ENCODE measurements at places on chromosomes 4 and X.

GRCh38 chr4:24795666-24796381, 451 bp downstream of the SOD3 start:
- DNase-seq, result no peak

DNA sequence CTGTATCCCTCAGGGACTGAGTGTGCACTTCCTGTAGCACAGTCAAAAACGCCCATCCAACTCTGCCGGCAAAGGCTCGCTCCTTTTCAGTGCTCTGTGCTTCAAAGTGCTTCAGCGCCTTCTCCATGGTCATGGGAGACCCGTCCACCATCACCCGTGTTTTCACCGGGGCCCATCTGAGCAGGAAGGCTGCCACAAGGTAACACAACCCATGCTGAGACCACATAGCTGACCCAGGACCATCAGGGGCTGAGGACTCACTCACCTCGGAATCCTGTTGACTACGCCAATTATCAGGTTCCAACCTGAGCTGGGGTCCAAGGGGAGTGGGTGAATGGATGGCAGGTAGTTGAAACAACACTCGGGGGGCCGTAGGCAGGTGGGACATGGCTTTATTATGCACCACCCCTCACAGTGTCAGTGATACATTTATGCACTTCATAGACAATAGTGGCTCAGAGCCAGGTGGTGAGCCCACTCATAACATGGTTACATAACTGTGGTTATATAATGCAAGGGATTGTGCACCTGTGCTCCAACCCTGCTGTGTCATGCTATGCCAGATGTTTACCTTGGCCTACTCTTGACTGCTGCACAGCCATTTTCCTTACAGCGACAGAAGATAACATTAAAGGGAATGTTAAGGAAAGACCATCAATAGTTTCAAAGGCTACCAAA, 227.8 kb downstream of the ADGRL3 start:
- DNase-seq, result no peak

DNA sequence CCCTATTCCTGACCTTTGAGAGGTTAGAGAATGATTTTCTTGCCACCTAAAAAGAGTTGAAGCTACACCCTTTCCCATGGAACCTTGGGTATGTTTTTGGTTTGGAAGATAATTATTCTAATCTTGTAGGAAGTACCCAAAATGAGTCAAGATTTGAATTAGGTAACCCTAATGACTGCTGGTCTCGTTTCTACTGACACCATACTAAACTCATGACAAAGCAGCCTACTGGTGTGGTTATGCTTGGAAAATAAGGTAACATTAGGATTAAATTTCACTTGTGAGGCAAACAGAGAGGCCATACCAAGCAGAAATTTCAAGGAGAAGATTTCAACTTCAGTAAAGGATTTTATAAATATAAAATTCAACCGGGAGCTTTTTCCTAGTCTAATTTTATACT, 107.9 kb downstream of the FBXW7 start:
- DNase-seq, result no peak

- DNase-seq, result no peak
These were observed 34.3 kb downstream of the PAPSS1 start for GRCh38 chr4:107685740-107686139.

DNA sequence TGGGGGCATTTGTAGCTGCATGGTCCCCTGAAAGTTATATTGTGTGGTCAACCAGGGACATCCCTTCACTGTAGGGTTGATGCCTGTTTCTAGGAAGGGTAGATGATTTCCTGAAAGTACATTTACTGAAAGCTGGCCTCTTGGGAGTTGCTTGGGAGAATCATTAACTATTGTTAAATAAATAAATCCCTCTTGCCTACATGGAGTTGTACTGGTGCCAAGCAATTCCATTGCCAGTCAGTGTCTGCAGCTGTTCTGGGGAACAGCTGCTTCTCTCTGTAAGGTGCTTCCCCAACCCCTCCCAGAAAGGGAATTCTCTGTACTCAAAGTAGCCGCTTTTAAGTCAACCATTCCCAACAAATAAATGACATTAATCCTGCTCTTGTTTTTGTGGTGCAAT, 51.1 kb downstream of the C4orf51 start:
- no peak for DNase-seq

- DNase-seq, result no peak
These were observed 39.7 kb downstream of the CLDN2 start for GRCh38 chrX:106959901-106960300.

GRCh38 chrX:138708268-138708667, 3.2 kb downstream of the FGF13 start:
- no peak for DNase-seq

GRCh38 chr4:52751487-52751911, 274 bp upstream of the ERVMER34-1 start:
- no peak for DNase-seq

DNA sequence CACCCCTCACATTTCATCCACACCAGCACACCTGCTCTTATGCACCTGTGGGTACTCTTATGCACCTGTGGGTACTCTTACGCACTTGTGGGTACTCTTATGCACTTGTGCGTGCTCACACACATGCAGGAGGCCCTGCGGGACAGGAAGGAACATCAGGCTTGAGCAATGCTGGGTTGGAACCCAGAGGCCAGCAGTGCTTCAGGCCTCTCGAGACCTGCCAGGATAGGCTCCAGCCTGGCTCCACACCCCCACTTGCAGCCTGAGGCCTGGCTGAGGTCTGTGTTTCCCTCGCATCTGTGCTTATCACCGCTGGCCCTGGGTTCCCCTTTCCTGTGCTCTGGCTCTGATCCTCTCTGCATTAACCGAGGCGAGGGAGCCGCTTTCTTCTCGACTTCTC, 34.7 kb downstream of the SORCS2 start:
- no peak for DNase-seq

DNA sequence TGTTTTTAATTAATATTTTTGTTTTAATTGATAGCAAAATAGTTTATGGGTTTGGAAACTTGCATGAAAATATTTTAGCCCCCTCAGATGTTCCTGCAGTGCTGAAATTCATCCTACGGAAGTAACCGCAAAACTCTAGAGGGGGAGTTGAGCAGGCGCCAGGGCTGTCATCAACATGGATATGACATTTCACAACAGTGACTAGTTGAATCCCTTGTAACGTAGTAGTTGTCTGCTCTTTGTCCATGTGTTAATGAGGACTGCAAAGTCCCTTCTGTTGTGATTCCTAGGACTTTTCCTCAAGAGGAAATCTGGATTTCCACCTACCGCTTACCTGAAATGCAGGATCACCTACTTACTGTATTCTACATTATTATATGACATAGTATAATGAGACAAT, 40.4 kb downstream of the MAP7D3 start:
- no peak for DNase-seq

DNA sequence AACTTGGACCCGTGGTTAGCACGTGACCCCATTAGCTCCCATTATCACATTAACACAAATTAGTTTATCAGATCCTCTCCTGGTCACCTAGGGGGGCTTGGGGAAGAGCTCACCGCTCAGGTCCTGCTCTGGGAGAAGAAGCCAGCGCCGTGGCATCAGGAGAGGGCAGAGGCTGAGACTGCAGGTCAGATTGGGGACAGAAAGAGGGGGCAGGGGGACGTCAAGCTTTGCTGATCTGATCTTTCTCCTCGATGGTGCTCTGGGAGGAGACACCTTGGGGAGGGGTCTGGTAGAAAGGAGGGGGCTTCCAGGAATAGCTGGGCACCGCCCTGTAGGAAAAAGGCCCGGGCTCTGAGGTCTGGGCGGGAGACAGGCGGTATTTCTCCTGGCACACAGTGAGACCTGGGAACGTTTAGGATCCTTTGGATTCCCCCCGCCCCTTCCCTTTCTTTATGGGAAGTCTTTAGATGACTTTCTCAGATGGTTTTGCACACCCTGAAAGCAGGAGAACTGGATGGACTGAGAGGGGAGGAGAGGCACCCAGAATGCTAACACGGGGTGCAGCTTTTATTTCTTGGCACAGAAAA, 9.1 kb upstream of the ELF4 start:
- DNase-seq, result no peak

GRCh38 chrX:139881572-139881971, 51.3 kb downstream of the ATP11C start:
- no peak for DNase-seq
